ENCODE measurements at places on chromosomes 3 and 15.

DNA sequence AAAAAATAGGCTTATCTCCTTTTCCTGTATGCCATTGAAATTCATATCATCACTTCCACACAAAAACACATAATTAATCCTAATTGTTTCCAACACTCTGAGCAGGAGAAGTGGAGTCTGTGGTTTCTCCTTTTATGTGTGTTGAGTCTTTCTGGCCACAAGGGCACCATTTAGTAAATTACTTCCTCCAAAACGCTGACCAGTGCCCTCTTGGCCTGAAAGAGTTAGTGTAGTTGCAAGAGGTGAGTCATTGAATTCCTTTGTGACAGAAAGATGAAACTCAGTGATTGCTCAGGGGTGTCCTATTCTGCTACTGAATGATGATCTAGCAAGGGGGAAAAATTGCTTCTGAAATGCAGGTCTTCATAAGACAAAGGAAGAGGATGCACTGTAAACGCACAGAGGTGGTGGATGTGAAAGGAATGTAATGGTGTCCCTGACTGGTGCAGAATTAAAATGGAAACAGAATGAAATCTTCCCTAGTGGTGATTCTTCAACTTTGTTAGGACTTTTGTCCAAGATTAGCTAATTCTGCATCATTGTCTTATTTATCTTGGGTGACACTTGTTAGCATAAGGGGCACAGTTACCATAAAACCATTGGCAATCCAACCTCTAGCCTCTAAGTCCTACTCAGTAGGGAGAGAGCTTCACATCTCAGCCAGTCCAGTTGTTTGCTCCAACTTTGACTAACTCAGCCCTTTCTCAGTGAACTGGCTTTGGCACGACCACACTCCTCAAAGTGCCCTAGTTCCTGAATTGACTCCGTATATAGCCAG lies 208.4 kb upstream of the NANOGP8 start:
- DNase-seq: no peak

- no peak for DNase-seq
Measured at GRCh38 chr3:47482366-47482765, 6.6 kb upstream of the SCAP start.

DNA sequence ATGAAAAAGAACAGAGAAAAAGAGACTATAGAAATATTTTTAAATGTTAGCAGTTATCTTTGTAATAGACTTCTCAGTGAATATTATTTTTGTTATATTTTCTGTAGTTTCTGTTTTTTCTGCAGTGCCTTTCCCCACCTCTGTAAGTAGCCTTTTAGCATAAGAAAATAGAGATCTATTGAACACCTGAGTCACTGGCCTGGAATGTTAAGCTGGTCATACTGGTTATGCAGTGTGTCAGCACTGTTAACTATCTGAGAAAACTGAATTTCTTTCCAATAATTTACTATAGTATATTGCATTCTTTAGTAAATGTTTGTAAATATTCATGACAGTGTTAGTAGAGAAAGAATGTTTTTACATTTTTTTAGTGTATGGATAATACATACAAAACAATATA lies 79.8 kb downstream of the NECTIN3 start:
- no peak for DNase-seq

DNA sequence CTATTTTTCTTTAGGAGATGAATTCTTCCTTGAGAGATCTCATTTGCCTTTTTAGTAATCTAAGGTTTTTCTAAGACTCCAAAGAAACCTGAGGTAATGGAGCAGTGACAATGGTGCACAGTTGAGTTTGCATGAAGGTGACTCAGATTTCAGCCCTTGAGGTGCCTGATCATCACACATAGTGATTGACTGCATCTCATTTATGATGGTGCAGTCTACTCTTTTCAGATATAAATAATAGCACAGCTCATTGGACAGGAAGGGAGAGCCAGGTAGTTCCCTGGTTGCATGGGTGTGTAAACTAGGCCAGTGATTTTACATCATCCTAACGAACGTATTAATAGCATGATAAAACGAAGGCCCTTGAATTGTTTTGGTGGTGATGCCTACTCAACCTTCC lies 86.1 kb upstream of the SAMMSON start:
- DNase-seq: no peak

DNA sequence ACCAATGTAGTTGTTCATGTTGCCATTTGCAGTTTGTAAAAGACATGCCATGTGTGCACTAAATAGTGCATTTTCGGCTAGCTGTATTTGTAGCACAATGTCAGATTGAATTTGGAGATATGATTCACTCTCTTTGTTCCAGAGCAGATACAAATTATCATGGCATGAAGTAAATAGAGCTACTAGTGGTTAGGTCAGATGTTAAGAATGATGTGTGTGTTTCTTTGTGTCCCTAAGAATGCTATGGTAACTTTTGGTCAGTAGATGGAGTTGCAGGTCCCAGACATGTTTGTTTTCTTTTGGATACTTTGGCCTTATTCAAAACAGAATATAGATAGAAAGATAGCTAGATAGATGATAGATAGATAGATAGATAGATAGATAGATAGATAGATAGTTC lies 595.8 kb downstream of the NLGN1 start:
- DNase-seq: no peak

- no peak for DNase-seq
Measured at GRCh38 chr3:193048127-193048526, 130.5 kb upstream of the MB21D2 start.

DNA sequence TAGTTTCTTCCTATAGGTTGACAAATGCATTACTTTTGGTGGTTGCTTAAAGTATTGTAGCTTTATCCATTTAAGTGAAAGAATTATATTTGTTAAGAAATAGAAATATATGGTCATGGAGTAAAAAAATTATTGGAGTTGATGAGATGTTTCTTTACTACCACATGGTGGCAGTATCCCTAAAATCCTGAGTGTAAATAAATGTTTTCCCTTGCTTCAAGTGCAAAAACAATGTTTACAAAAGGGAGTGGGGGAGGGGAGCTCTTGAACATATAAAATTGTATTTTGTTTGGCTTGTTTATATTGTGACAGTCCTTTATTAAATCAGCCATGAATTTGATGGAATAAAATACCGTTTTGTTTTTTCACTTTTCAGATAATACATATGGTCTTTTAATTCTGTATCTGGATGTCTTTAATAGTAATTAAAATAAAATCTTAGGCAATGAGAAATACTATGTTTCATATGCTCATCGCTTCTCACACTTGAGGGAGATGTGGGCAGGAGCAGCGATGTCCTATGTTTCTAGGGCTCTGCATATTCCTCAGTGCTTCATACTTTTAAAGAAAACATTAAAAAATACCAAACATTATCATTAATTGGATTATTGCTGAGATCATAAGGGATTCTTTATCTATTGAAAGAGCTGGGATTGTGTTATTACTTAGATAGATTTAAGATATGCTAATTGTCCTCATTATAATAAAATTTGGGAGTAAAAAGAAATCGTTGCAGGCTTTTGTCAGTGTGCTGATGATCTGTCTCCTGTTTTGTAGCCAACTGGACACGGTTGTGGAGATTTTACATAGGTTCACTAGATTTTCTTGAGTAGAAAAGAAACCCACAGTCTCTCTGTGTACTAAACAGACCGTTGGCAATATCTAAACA lies 349.7 kb downstream of the TUSC7 start:
- no peak for DNase-seq

DNA sequence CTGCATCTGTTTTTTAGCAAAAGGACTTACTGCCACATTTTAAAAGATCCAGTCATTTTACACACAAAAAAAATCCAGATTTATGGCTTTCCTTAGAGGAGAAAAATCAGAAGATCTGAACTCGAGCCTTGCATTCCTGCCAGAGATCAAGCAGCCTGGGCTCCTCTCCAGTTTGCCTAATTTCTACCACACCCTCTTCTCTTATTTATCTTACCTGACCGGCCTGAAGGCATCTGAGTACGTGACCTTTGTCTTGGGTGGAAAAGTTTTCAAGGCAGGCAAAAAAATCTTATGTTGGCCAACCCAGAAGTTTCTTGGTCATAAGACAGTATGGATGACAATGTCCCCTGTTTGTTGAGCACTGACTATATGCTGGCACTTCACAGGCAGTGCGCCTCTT lies 60.3 kb downstream of the CHRD start:
- no peak for DNase-seq

GRCh38 chr3:136645915-136646314 lies 106.3 kb downstream of the STAG1 start:
- DNase-seq: no peak

DNA sequence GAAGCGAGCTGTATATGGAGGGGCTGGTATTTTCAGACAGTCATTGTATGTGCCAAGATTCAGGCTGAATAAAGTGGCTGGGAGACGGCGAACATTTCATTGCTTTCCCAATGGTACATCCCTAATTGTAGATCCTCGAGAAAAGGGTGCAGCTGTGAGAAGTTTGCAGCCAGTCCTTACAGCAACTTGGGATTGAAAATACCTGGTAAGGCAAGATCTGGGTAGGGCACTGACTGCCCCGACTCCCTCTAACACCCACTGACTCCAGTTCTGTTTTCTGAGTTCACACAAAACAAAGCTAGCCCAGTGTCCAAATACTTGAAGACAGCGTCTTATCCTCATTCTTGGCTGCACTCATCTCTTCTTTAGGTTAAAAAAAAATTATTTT lies 63.7 kb downstream of the EDEM1 start:
- DNase-seq: no peak

GRCh38 chr15:33985287-33985686 lies 17.0 kb downstream of the CHRM5 start:
- DNase-seq: no peak

DNA sequence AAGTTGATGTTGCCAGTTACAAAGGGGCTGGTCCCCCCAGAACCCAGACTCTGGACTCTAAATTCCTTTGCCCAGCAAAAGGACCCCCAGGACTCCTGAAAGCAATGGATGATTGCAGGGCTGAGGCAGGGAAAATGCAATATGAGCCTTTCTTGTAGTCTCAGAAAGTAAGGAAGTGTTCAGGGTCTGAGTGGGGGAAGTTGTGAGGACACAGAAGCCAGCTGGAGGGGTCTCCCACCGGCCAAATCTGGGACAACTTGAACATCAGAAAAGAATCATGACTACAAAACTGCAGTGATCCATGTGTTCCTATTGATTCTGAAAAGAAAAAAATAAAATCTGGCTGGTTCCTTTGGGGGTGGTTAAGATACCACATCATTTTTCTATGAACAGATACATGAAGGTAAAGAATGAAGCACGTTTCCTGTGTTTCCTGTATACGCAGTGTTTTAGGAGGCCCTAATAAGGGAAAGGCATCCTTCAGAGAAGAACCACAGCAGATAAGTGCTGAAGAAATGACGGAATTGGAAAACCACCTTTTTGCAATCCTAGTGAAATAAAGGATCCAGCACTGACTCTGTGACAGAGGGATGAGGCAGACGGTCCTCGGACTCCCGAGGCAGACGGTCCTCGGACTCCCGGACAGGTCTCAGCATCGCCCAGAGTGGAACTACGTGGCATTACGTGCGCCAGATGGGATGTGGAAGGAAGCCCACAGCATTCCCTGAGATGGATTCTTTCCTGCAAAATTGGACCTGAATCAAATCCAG lies 22.2 kb upstream of the GRIP2 start:
- DNase-seq: no peak

DNA sequence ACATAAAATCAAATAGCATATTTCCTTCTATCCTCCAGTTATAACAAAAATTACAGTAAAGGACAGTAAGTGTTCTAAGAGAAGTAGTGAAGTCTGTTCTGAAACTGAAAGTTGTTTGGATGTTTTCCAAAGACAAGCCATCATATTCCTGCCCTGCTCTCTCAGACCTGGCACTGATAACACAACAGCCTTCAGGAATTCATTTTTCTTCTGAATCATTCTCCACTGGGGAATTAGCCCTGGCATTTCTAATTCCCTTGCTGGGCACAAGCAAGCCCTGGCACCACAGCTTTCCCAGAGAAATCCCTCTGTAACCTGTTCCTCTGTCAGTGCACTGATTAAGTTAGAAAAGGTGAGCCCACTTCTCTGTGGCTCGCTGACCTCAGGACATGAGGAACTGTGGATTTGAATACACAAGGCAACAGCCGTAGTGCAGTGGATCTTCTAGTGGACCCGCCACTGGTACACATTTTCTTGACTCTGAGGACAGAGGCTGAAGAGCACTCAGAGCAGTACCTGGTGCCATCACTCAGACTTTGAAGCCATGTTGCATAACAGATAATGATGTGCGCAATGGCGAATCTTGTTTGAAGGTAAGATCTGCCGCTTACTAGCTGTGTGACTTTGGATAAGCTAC lies 61.6 kb downstream of the WWTR1 start:
- DNase-seq: no peak

DNA sequence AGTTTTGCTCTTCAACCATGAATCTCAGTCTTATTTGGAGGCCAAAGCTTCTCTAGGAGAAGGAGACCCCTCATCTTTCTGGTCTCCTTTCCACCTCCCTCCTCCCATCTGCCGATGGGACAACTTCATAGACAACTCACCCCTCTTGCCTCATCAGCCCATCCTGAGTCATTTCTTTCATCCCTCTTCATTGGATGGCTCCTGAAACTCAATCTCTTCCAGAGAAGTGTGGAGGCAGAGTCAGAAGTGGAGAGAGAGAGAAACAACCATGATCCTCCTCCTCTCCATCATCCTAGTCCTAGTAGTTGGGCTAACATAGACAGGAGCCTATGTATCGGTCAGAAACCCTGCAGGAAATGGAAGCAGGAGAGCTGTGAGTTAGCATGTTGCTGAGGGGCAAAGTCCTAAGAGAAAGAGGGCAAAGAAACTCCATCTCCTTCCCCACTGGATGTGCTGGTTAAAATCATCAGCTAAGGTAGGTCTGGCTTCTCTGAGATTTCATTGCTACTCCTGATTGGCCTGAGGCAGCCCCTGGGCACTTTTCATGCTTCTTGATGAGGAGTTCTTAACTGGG lies 21.3 kb upstream of the HCN4 start:
- no peak for DNase-seq

GRCh38 chr3:46946856-46947545 lies 29.5 kb downstream of the CCDC12 start:
- DNase-seq: peak; percentile 63

DNA sequence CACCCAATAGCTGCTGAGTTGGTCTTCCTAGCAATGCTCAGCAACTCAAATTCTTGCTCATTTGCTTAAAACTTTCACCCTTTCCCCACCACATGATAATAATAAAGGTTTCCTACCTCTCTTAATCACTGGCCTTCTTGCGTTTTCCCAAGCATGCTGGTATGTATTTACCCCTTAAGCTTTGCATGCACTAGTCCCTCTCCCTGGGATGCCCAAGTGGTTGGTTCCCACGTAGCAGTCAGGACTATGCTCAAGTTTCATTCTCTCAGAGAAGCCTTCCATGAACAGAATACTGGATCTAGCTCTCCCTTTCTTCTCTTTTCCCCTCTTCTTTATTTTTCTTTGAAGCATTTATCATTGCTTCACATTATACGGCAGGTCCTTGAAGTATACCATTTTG lies 108.8 kb downstream of the KBTBD8 start:
- DNase-seq: no peak

GRCh38 chr15:90002428-90002844 lies 1.3 kb downstream of the ZNF710 start:
- DNase-seq: no peak

- no peak for DNase-seq
Measured at GRCh38 chr3:63580151-63580550, 72.3 kb upstream of the SNTN start.

GRCh38 chr15:70016511-70016994 lies 81.2 kb downstream of the TLE3 start:
- DNase-seq: no peak

All from activated T-helper 2 cell treated with anti-CD3 and anti-CD28 coated beads, Interferon-gamma antibody, Interleukin-2, Interleukin-4, amounts not matched to agents 10 μg/mL and 5 μg/mL and 100 μg/mL, durations not matched to agents 14 hours and 24 hours and 36 hours (primary cell).